ENCODE measurements at places on chromosomes 3 and 15. TPM values are rescaled to one million over a fixed set of nuclear protein-coding genes. Genes with fewer than 3 reads are reported as not detected.

The KCNAB1 gene
- total RNA-seq, result 0.12 TPM

The SOX14 gene
- not detected for total RNA-seq

The CASR gene
- total RNA-seq, result not detected

The C3orf22 gene
- total RNA-seq, result not detected

The PCYT1A gene
- 62.7 TPM for total RNA-seq

The C3orf85 gene
- not detected for total RNA-seq

The NEIL1 gene
- total RNA-seq, result 2.6 TPM

The LRRK1 gene
- 9.0 TPM for total RNA-seq

The ST8SIA2 gene
- 0.09 TPM for total RNA-seq

The PIAS1 gene
- 25.4 TPM for total RNA-seq

The TRA2B gene
- total RNA-seq, result 130 TPM

The SSR3 gene
- total RNA-seq, result 228 TPM

The PIGZ gene
- total RNA-seq, result 5.5 TPM

The TPRA1 gene
- 74.1 TPM for total RNA-seq

The CHL1 gene
- total RNA-seq, result under 0.01 TPM

The SLC24A5 gene
- total RNA-seq, result not detected

The TIGIT gene
- not detected for total RNA-seq

The SPINK8 gene
- total RNA-seq, result not detected

The TGM5 gene
- not detected for total RNA-seq

The IL16 gene
- total RNA-seq, result 6.7 TPM

The IL17RC gene
- total RNA-seq, result 113 TPM

The SIDT1 gene
- not detected for total RNA-seq

The TGM4 gene
- total RNA-seq, result 0.17 TPM

The MRAS gene
- total RNA-seq, result 30.6 TPM

The GUCA1C gene
- not detected for total RNA-seq

The CFAP100 gene
- not detected for total RNA-seq

The KBTBD13 gene
- not detected for total RNA-seq

The COMMD2 gene
- 20.1 TPM for total RNA-seq

The LRTM1 gene
- not detected for total RNA-seq

The STRA6 gene
- 3.5 TPM for total RNA-seq

The LACTB gene
- 12.7 TPM for total RNA-seq

The PRR23B gene
- total RNA-seq, result not detected

The NLGN1 gene
- total RNA-seq, result 6.5 TPM

The PLSCR4 gene
- total RNA-seq, result 162 TPM

The WDR93 gene
- total RNA-seq, result not detected

The PHLDB2 gene
- total RNA-seq, result 51.0 TPM

The GPR62 gene
- total RNA-seq, result not detected

The CCDC13 gene
- total RNA-seq, result 1.3 TPM

The PLOD2 gene
- total RNA-seq, result 104 TPM

The OIP5 gene
- total RNA-seq, result 0.58 TPM

The LMOD3 gene
- not detected for total RNA-seq

The CADM2 gene
- total RNA-seq, result not detected

The ZNF662 gene
- total RNA-seq, result 1.4 TPM

The MFN1 gene
- 17.3 TPM for total RNA-seq

The PRSS50 gene
- total RNA-seq, result not detected

Measured in pericardium fibroblast (primary cell).